ENCODE measurements at places on chromosomes 6 and 20.

DNA sequence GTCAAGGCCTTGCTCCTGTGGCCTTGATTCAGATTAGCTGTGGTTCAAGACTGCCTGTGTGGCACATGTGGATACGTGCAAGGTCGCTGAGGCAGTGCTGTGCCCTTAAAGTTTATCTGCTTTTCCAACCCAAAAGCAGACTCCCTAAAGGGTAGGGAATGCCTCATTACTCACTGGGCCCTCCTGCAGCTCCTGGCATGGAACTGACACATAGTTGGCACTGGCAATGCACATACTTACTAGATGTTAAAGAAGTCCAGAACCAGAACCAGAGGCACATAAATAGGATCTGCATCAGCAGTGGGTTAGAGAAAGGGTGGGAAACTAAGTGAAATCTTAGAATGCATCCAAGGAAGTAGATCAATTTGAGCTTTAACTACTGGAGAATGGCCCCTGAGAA is 90.6 kb upstream of the MLN start:
- no peak for DNase-seq

- no peak for DNase-seq
Observed at GRCh38 chr6:42339991-42340401, 111.7 kb downstream of the TRERF1 start.

DNA sequence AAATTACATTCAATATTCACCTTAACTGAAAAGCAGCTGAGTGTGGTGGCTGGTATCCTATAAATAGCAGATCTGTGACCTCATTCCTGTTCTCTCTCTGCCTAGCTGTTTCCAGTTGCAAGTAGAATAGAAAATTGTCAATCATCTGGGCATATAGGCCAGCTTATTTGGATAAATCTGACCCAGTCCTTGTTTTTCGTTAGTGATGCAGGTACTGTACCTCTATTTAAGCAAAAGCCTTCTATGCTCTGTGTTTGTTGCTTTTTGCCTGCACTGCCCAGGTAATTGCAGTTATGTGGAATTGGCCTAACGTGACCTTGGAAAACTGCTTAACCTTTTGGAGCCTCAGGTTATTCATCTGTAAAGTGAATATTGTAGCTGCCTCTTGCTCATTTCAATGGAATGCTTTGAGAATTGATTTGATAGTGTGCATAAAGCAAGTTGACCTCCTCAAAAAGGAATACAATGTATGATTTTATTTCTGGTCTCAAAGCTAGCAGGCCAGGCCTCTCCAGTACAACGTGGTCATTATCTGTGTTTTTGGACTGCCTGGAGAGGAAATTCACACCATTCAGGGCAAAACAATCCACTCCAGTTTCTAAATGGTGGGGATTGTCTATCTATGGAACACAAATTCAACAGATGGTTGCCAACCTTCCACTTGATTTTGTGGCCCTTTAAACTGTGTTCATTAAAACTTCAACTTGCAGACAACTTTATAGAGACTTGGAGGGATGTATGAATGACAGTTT is 508.7 kb upstream of the CITED2 start:
- DNase-seq = peak; percentile 34

- DNase-seq = no peak
Observed at GRCh38 chr6:1201547-1202200, 110.2 kb upstream of the FOXQ1 start.

GRCh38 chr6:107625264-107625663 is 135.3 kb downstream of the SOBP start:
- DNase-seq = no peak

- no peak for DNase-seq
Observed at GRCh38 chr20:63733117-63733516, 3.3 kb upstream of the LIME1 start.

- DNase-seq = no peak
Observed at GRCh38 chr20:38040276-38040675, 6.7 kb downstream of the RPRD1B start.

DNA sequence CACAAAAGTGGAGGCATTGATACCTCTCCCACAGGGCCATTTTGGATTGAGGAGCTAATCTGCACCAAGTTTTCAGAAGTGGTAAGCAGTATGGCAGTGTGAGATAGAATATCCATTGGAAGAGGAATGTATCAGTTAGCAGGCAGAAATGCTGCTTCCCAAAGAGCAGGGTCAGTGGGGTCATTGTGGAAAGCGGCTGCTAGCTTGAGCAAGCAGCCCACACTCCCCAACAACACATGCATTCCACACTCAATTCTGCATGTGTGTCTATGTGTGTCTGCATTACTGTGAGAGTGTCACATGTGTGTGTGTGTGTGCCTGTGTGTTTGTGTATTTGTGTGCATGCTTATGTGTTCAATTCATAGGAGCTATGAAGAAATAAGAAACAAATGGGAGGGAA is 190.9 kb upstream of the FOXA2 start:
- DNase-seq = no peak

GRCh38 chr6:32816746-32817204 is at the start of gene HLA-DOB:
Gene HLA-DOB (minus strand): TSS chr6:32817002. CDS start chr6:32816951, 51 bp downstream.
- peak; percentile 23 for DNase-seq

GRCh38 chr20:43942667-43943285 is 28.1 kb downstream of the TOX2 start:
- no peak for DNase-seq

- DNase-seq = no peak
Observed at GRCh38 chr20:53555816-53556215, 37.8 kb downstream of the ZNF217 start.

DNA sequence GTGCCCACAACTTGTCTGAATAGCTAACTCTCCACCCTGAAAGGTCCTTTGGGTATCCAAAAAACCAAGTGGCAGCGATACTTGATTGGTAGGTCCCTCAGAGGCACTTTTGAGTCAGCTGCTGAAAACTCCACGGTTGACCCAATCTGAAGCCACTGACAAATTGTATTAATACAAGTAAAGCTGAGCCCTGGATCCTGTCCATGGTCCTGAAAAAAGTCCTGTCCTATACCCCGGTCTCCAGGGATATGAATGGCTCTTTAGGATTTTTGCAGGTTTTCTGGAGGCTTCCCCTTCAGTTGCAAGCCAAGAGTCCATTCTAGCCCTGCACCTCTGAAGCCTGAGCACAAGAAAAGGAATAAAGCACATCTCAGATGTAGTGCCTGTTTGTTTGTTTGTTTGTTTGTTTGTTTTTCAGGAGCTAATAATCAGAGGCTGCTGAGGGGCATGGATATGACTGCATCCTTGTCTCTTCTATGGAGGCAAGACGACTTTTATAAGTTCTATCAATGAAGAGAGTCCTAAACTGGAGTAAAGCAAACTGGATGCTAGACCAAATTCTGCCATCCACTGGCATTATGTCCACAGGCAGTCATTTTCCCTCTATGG is 1.7 kb upstream of the SLC12A5 start:
- peak; percentile 29 for DNase-seq

DNA sequence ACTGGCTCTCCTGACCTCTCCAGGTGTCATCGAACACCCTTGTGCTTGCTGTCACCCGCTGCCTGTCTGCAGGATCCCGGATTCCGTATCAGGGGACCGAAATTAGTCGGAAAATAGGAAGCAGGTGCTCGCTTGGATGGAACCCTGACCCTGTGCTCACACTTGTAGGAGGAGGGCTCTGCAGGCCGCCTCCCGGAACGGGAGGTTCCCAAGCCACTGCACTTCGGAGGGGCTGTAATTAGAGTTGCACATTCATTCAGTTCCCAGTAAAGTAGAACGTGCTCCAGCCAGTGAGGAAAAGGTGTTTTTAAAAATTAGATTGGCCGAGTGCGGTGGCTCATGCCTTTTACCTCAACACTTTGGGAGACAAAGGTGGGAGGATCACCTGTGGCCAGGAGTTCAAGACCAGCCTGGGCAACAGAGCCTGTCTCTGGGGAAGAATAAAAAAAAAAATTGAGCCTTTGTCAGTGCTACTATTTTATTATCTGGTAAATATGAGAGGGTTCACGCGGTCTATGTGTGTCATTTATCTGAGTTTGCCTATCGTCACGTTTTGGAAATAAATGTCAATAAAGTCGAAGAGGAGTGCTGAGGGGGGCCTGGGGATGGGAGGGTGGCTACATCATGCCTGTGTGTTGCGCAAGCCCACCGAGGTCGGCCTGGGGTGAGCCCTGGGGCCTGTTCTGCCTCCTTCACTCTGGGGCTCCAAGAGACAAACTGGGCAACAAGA is 1.5 kb upstream of the GMEB2 start:
- DNase-seq = no peak

- no peak for DNase-seq
Observed at GRCh38 chr20:11452326-11452725, 465.4 kb upstream of the BTBD3 start.

DNA sequence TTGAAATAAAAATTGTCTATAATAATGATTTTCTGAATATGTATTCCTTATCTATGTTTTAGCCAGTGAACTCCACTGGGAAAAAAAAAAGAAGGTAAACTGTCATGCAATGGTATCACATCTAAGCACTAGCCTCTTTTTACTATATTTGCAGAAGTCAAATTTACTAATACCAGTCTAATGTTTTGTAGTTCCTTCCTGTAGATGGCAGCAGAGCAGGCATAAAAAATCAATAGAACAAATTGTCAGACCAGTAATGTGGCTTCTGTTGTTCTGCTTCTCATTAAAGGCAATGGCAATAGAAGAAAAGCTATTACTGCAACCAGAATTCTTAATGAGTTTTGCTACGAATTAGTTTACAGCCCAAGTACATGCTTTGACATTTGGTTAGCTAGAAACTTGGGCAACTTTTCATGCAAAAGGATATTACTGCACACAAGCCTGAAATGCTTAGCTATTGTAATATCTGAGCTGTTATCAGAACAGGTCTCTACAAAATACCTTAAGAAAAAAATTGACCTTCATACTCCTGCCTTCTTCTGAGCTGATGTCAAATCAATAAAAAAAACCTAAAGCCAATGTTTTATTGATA is 476.9 kb downstream of the KHDRBS2 start:
- DNase-seq = peak; percentile 63

DNA sequence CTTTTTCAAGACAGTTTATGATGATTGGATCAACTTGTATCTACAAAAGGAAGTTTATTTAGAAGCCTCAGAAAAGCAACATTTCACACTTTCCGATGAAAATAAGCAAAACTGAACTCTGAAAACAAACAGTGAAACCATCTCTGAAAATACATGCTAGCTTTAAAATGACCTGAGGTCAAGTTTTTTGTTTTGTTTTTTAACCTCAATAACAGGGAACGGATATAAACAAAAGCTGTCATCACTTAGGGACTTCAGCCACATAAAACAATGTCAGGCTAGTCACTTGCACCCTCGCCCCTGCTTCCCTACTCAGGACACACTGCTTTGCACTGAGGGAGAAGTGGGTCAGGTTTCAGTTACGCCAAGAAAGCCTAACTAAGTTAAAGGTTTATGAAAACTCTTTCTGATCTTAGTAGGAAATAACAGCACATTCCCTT is 11.6 kb downstream of the BACH2 start:
- DNase-seq = peak; percentile 18

- DNase-seq = no peak
Observed at GRCh38 chr20:64177787-64178186, 13.5 kb downstream of the MYT1 start.

DNA sequence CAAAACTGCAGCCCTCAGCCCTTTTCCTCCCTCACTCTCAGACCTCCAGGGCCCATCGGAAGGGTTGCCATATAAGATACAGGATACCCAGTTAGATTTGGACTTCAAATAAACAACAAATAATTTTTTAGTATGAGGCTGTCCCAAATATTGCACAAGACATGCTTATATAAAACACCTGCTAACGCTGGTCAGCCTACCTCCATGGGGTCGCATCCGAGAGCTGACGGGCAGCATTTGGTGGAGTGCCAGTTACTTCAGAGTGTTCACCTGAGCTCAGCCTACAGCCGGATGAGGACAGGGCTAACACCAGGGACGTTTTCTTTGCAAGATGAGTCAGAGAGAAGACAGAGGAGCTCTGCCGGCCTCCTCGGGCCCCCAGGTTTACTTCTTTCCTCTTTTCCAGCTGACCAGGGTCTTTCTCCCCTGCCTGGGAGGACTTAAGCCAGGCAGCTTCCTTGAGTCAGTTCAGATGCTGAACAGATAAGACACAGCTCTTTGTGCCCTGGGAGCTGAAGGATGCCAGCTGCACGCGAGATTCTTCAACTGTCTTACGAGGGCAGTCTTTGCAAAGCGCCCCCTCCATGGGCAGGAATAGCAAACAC is 141.2 kb upstream of the KCNG1 start:
- no peak for DNase-seq

DNA sequence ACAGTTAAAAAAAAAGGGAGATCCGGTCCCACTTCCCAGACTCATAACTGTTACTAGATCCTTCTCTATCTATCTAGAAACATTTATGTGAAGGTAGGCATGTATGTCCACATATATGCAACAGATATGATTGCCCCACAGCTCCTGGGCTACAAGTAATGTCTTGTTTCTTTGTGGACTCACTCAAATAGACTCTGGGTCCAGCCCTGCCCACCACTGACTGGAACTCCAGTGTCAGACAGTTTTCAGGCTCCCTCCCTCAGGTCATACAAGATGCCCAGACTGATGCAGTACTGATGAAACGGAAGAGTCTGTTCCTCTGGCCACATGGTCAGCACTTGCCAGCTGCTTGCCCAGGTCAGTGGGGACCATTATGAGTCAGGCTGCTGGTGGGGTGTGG is 30.8 kb upstream of the IER3 start:
- DNase-seq = no peak

- no peak for DNase-seq
Observed at GRCh38 chr6:40295251-40295950, 291.8 kb downstream of the LRFN2 start.

DNA sequence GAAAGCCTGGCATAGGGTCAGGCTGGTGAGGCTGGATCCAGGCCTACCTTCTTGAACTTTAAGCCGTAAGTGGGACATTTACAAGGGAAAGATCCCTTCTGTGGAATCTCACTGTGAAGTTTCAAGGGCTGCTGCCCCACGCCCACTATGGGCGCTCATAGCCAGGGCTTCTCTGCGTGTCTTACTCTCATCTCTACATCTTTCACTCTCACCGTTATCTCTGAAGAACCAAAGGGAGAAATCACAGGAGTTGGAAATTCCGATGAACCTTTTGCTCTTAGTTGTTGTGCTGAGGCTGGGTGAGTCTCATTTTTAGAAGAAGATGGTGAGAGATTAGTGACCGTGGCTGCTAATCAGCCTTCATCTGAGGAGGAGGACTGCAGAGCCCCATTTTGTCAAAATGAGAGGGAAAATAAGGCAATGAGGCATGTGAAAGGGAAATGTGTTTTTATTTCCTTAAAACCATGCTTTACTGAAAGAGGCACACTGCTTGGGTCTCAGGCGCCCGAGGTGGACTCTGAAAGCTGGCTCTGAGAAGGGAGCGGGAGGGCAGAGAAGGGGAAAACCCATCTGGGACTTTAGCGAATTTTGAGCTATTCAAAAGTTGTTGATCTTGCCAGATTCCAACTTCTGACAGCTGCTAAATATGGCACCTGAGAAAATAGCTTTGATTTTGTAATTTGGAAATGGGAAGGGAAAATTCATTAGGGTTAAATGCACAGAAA is 301.5 kb downstream of the CLIC5 start:
- DNase-seq = no peak

- no peak for DNase-seq
Observed at GRCh38 chr6:160028487-160029275, 59.8 kb downstream of the IGF2R start.

- DNase-seq = no peak
Observed at GRCh38 chr20:17109307-17109706, 117.5 kb upstream of the PCSK2 start.
